ENCODE measurements at places on chromosomes 6 and 20.
A peak's percentile ranks its signal among the peaks of the same experiment; 100 is the strongest.

GRCh38 chr6:168950858-168951214 lies 302.8 kb downstream of the THBS2 start:
- DNase-seq = no peak

GRCh38 chr6:22024973-22025467 lies 271.8 kb downstream of the PRL start:
- DNase-seq = no peak

DNA sequence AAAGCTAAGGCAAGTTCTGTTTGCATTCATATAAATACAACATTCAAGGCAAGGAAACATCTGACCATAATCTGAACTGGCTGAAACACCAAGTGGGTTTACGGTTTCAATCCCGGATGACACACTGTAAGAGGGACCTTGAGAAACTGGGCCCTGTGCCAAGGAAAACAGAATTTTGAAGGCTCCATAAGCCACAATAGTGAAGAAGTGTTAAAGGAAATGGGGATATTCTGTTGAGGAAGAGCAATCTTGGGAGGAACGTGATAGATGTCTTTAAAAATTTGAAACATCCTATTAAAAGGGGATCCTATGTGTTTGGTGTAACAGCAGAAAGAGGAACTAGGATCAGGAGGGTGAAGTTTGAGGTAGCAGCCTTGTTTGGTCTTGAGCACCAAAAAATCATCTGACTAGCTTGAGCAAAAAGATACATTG lies 82.4 kb upstream of the TAB2 start:
- peak; percentile 95 for DNase-seq

- DNase-seq = no peak
These were observed 2.7 kb upstream of the STK4 start for GRCh38 chr20:44963325-44964215.

- DNase-seq = no peak
These were observed 147.5 kb upstream of the SMLR1 start for GRCh38 chr6:130679684-130680083.

All from fibroblast of skin of back (primary cell).